Cardiac septum (tissue), 1 donor: ENCODE measurements at places on chromosomes 3 and 15. TPM values are rescaled to one million over a fixed set of nuclear protein-coding genes. Genes with fewer than 3 reads are reported as not detected.

CCR9 gene
- total RNA-seq = not detected

RBP2 gene
- not detected for total RNA-seq

MESP2 gene
- total RNA-seq = 0.19 TPM

FOXB1 gene
- total RNA-seq = not detected

SPTSSB gene
- total RNA-seq = 0.51 TPM

CHRNA7 gene
- total RNA-seq = 1.1 TPM

DNA sequence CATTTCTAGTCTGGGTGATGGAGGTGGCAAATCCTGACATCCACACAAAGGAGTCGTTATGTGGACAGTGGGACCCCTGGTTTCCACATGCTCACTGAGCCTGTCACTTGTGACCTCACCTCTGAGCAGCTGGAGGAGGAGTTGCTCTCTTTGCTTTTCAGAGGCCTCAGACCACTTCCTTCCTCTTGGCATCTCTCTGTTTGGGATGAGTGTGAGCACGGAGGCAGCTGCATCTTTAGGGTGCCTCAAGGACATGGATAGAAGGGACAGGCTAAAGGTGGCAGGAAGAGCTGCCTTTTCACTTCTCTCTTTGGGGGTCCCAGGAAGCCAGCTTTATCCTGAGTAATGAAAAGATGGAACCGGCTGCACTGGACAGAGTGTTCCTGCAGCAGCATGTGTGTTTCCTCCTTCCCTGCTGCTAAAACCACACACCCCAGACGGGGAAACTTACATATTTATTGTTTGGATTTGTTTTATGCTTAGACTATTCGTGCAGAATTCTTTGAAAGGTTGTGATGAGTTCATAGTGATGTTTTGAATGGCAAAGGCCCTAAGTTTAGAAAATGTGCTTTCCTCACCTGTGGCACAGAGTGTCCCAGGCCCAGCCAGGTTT, 31.8 kb downstream of the GPR171 start:
- no peak for DNase-seq

DNA sequence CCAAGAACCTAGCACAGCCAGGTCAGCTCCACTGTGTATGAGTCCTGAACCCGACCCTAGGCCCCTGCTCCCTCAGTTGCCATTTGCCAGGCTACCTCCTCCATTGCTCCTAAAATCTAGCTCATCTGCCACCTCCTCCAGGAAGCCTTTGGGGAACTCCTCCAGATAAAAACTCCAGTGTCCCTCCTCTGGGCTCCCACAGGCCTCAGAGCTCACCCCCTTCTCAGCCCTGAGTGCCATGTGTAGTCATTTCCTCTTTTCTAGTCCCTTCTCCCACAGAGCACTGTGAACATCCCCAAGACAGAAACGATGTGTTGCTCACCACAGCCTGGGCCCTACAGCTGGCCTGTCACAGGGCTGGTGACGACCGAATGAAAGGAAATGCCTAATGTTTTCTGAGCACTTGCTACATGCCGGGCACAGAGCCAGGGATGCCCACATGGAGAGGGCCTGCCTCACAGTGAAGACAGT, 61.0 kb downstream of the IQSEC1 start:
- DNase-seq = peak; percentile 90

DNA sequence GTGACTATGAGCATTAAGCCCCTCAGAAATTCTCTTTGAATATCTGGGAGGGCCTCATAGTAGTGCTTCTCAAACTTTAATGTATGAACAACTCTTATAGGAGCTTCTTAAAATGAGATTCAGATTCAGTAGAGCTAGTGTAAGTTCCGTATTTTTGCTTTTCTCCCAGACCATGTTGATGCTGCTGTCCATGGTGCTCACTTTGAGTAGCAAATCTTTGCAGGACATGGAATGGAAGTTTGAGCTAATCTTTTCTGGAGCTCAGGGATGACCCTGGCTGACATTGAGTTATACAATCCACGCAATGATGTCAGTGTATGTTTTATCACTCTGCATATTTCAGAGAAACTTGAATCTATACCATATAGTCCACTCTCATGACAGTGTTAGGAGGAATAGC, 134.2 kb downstream of the OTOL1 start:
- DNase-seq = no peak

DNA sequence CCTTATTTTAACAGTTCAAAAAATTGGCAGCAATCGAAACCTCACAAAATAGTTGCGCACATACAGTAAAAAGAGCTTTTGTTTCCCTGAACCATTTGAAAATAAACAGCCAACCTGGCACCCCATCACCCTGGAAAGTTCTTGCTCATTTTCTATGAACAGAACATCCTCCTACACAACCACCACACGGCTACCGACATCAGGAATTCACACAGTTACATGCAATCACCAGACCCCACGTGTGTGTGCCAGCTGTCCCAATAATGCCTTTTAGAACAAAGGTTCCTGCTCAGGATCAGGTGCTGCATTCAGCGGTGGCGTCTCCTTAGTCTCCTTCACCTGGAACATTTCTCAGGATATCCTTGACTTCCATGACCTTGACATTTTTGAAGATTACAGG, 186.5 kb downstream of the KLF13 start:
- no peak for DNase-seq

GRCh38 chr15:77588126-77588525, 44.6 kb downstream of the LINGO1 start:
- DNase-seq = no peak

DNA sequence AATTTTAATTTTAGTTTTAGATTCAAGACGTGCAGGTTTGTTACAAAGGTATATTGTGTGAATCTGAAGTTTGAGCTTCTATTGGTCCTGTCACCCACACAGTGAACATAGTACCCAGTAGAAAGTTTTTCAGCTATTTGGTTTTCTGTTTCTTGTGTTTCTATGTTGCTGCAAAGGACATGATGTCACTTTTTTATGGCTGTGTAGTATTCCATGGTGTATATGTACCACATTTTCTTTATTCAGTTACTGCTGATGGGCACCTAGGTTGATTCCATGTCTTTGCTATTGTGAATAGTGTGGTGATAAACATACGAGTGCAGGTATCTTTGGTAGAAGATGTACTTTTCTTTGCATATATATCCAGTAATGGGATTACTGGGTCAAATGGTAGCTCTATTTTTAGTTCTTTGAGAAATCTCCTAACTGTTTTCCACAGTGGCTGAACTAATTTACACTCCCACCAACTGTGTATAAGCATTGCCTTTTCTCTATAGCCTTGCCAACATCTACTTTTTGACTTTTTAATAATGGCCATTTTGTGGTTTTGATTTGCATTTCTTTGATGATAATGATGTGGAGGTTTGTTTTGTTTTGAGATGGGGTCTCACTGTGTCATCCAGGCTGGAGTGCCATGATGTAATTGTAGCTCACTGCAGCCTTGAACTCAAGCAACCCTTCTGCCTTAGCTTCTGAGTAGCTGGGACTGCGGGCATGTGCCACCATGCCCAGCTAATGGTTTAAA, 43.9 kb downstream of the LIMD1 start:
- DNase-seq = no peak
